NB4 (cell line): ENCODE measurements at places on chromosomes 3 and 15.

DNA sequence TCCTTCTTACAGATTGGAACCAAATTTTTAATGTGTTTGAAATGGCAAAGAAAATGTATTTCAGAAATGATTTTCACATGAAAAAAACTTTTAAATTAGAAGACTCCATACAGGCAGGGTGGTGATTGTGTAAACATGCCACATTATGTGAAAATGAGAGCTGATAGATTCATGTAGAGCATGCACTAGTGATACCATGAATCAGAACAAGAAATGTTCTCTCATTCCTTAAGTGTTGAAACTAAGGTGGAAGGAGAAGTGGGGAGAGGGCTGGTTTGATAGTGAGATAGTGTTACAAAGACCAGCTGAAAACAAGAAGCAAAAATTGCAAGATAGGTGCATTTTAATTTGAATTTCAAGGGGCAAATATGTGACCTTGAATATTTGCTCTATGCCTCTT is 100.3 kb downstream of the CCNL1 start:
- DNase-seq, result no peak

DNA sequence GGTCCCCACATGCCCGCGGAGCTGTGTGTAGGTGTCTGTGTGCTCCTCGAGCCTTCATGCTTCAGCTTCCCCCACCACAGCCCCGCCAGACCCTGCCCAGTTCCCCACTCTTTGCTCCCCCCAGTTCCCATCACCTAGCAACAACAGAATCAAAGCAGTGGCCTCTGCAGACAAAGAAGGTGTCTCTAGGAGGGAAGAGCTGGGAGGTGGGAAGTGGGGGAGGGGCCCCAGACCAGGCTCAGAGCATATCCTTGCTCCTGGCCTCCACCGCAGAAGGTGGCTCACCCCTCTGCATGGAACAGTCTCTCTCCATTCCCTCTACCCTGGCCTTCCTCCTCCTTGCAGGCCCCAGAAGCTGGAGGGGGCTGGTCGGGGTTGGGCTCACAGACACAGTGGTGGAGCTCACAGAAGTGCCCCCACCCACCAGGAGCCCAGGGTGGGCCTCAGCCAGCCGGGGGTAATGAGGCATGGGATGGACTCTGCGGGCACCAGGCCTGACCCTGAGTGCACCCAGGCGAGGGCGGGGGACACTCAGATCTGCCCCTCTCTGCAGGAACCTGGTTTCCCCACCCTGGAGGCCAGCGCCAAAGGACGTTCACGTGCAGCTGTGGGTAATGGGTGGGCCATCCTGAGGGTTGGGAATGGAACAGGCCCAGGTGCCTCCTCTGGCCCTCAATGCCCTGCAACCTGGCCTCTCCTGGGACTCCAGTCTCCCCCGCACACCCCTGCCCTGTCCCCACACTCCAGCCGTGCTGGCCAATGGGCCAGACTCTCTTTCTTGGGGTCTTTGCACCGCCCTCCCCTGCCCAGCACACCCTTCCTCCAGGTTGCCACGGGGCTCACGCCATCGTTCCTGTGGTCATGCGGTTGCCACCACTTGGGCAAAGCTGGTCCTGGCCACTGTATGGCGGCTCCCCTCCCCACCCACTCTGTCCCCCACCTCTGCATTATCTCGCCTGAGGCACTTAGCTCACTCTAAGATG is 53.4 kb downstream of the TPRA1 start:
- no peak for DNase-seq

DNA sequence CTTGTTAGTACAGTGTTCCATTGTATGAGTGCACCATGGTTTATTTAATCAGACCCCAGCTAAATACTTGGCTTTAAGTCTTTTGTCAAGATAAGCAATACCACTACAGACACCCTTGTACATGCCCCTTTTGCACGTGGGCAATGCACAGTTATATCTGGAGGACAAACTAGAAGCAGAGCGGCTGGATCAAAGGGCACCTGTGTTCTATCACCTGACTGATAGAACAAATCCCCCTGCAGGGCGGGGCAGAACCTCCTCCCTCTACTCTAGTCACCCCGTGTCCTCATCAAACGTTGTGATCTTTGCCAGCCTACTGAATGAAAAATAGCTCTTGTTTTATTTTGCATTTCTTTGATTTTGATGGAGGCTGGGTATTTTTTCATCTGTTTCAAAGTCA is 314.9 kb downstream of the TLE3 start:
- no peak for DNase-seq

DNA sequence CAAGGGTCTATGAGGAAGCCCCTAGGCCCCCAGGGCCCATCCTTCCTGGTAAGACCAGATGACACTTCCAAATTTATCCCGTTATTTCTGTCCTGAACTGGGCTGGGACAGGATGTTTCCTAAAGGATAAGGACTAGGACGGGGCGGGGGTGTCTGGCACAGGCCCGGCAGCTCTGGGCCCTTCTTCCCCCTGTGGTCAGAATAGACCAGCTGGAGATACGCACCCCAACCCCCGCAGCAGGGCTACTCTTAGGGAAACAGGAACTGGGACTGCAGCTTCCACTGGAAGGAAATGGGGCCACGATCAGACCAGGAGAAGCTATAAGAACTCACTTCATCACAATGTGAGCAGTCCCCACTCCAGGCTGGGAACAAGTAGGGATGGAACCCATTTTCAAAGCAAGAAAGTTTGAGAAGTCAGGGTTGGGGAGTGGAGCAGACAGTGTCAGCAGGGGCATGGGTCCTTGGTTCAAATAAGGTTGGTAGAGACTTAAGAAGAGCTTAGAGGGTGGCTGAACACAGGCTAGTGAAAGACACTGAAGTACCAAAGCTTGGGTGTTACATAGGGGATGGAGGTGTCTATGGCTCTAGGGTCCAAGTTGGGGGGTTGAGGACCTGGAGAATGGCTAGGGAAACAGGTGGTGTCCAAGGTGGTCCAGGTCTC is 1.1 kb downstream of the NCKIPSD start:
- DNase-seq, result peak; percentile 63

DNA sequence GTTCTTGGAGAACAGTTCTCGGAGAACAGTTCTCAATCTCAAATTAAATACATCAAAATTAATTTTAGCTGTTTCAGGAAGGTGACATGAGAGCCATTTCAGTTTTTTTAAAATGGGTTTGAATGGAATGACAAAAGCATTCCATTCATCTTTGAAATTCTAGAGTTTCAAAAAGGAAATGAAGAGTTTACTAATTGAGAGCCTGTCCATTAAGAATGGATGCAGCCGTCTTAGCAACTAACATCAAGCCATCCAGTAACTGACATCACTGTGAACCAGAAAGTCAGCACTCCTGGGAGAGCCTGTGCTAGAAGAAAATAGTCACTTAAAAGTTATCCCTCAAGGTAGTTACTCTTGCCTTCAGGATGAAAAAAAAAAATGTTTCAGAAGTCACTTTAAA is 47.0 kb upstream of the FSTL1 start:
- no peak for DNase-seq

DNA sequence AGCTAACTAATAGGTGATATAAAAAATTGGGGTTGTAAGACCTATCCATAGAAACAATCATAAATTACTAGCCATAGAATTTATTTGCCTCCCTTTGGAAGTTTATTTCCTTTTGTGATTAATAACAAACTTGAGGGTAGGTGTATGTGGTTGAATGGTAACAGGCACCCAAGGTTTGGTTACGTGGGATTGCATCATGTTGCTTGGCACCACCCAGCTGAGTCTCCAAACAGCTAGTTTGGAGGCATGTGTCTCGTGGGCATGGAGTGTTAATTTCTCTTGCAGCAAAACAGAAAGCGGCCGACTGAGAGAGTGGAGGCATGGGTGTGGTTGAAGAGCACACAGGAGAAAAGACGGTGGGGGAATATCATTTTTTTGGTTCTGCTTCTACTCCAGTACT is 441.4 kb downstream of the CNTN4 start:
- DNase-seq, result no peak

GRCh38 chr15:73887481-73887880 is 14.1 kb downstream of the TBC1D21 start:
- no peak for DNase-seq

DNA sequence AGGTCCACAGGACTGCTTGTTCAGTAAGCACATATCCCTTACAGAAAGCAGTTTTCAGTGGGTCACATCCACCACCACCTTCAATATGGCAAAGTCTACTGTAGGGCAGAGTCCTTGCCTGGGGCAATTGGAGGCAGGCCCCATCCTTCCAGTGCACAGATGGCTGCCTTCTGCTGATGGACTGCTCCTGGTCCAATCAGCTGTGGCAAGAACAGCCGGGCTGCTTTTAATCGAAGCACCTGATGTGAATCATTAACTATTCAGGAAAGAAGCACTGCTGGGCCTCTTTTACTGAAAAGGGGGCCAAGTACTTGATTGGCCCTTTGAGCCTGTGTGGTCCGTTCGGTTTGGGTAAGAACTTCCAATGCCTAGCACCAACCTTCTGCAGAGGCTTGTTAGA is 24.4 kb downstream of the LARS2 start:
- no peak for DNase-seq

DNA sequence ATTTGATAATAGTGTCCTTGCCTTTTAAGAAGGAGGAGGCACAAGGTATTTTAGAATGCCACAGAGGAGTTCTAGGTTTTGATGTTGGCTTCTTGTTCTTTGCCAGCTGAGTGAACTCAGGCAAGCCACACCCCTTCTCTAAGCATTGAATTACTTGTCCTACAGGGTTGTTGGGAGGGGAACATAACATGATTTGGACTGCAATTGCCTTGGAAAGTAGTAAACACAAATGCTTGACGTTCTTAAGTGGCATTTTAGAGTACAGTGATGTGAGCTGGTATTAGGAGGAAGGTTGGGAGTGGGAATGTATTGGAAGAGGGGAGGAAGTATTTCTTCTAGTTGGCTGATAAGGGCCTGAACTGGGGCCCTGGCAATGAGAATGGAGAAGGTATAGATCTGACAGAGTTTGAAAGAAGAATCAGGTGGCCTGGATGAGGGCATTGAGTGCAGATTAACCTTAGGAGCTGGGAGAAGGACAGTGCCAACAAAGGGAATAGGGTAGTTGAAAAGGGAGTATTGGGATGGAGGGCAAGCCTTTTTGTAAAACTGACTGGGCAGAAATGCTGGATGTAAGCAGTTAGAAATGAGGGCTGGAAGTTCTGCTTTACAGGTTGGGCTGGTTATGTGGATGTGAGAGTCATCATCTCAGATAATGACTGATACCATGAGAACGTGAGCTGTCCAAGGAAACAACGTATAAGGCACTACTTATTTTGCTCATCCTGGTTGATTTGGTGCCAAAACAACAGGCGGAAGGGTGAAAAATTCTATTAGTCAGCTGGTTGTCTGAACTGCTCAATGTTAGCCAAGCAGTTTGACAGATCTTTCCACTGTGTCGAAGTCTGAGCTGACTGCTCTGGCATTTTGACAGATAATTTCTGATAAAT is 16.7 kb downstream of the KAT2B start:
- DNase-seq, result no peak
